Activated gamma-delta T cell treated with Interleukin-2 at 50 U/mL for 16 hours (primary cell): ENCODE measurements at places on chromosomes 6 and 20.

- no peak for DNase-seq
These were observed 20.2 kb downstream of the SNHG17 start for GRCh38 chr20:38414769-38415450.

GRCh38 chr6:151209071-151209831, 30.5 kb upstream of the AKAP12 start:
- DNase-seq = no peak

DNA sequence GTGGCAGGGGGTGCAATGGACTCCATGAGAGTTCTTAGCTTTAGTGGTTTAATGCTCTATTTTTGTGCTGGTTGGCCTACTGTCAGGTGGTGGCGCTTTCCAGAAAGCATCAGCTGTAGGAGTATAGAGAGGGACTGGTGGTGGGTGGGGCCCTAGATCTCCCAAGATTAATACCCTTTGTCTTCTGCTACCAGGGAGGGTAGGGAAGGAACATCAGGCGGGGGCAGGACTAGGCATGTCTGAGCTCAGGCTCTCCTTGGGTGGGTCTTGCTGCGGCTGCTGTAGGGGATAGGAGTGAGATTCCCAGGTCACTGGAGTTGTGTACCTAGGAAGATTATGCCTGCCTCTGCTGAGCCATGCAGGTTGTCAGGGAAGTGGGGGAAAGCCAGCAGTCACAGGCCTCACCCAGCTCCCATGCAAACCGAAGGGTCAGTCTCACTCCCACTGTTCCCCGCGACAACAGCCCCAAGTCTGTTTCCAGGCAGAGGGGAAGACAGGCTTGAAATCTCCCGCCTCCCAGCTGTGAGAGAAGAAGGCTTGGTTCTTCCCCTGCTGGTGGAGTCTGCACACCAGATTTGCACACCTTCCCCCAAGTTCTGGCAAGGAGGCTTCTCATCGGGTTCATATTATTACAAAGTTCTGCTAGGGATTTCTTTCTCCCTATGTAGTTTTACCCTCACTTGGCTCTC, 46.7 kb upstream of the PKIB start:
- no peak for DNase-seq

GRCh38 chr6:83509441-83509840, 2.9 kb upstream of the PRSS35 start:
- no peak for DNase-seq

DNA sequence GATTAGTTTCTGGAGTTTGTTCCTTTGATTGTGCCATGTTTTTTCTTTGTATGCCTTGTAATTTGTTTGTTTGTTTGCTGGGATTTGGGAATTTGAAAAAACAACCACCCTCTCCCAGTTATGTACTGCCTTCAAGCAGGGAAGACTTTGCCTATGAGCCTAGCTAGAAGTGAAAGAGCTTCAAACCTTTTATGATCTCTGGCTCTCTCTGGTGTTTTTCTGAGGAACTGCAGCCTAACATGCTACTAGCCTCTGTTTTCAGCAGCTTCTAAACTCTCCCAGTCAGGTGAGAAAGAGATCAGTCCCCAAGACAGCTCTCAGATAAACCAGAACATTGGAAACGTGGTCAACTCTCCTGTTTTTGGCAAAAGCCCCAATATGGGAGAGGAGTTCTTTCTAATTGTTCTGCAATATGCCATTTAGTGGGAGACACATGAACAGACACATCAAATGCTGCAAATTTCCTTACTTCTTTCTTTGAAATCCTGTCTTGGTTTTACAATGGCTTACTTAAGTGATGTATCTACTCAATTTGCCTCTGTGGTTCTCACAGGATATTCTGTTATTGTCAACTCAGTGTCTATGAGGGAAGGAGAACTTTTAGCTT, 58.9 kb upstream of the SERINC1 start:
- peak; percentile 56 for DNase-seq

- DNase-seq = no peak
These were observed 544 bp upstream of the TP53INP2 start for GRCh38 chr20:34703424-34704176.

DNA sequence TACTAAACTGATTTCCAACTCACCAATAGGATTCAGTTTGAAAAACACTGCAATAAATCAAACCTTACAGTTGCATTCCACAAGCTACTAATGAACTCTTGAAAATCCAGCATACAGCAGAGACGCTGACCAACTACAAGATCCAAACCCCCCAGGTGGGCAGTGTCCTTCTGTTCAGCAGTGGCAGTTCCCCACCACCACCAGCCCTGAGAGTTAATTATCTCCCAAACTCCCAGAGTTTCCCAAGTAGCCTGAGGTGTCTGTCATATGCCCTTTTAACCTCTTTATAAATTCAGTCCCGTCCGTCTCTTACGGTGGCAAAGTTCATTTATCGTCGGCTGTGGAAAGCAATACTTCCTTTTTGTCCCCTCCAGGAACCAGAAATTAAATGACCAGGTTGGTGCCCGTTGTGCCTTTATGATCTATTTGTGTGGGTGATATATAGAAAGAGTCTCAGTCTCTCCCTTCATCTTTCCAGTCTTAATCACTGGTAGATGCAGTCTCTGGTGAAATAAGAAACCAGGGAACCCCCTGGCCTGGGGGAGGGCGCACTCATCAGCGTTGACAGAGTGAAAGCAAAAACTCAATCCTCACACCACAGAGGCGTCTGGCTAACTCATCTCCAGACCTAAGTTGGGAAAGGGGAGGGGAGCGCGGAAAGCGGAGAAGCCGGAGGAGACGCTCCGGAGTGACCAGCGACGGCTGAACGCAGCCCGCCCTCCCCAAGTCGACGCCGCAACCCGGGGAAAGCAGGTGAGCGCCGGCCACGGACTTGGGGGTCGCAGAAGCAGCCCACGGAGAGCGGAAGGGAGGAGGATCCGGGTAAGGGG, 717 bp downstream of the MRPL14 start:
- DNase-seq = peak; percentile 44
